ENCODE measurements at places on chromosomes 2 and 18. TPM values are rescaled to one million over a fixed set of nuclear protein-coding genes. Genes with fewer than 3 reads are reported as not detected.

TCF23 gene
- not detected for total RNA-seq

COLEC11 gene
- 0.25 TPM for total RNA-seq

IL36B gene
- not detected for total RNA-seq

IL36G gene
- not detected for total RNA-seq

C2orf78 gene
- total RNA-seq: not detected

GAREM2 gene
- 10.6 TPM for total RNA-seq

CROCC2 gene
- total RNA-seq: not detected

CIDEA gene
- 1.5 TPM for total RNA-seq

IFIH1 gene
- total RNA-seq: 1.7 TPM

RPRM gene
- total RNA-seq: 101 TPM

ARHGEF33 gene
- total RNA-seq: 2.7 TPM

SLC4A5 gene
- 2.7 TPM for total RNA-seq

FER1L5 gene
- 0.25 TPM for total RNA-seq

TIGD1 gene
- 8.9 TPM for total RNA-seq

NOSTRIN gene
- total RNA-seq: 7.1 TPM

RAB6D gene
- total RNA-seq: 0.98 TPM

GPATCH11 gene
- total RNA-seq: 15.7 TPM

CD8A gene
- total RNA-seq: 2.0 TPM

RIT2 gene
- 16.0 TPM for total RNA-seq

G6PC2 gene
- not detected for total RNA-seq

PROC gene
- total RNA-seq: 0.25 TPM

CAPN13 gene
- 0.25 TPM for total RNA-seq

PARD6G gene
- 7.1 TPM for total RNA-seq

METTL8 gene
- total RNA-seq: 15.5 TPM

Data from temporal lobe (tissue), 4 donors.